ENCODE measurements at places on chromosomes 1 and 21.
A peak's percentile ranks its signal among the peaks of the same experiment; 100 is the strongest.

DNA sequence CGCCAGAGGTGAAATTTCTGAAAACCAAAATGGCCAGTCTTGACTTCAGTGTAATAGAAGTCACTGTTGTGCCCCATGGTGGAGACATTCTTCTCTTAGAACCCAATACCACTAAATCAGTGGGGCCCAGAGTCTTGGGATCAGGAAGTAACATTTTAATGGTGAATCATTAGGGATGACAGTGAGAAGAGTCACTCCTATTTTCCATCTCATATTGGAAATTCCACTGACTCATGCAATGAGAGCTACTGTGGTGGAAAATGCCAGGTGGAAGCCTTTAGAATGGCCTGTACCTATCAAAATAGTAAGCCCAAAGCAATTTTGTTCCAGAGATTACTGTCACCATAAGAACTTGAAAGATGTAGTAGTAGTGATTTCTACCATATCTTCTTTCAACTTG is 20.6 kb upstream of the PPM1J start:
- peak; percentile 91 for DNase-seq

- no peak for DNase-seq
Measured at GRCh38 chr1:229437443-229437842, 3.5 kb upstream of the ACTA1 start.

DNA sequence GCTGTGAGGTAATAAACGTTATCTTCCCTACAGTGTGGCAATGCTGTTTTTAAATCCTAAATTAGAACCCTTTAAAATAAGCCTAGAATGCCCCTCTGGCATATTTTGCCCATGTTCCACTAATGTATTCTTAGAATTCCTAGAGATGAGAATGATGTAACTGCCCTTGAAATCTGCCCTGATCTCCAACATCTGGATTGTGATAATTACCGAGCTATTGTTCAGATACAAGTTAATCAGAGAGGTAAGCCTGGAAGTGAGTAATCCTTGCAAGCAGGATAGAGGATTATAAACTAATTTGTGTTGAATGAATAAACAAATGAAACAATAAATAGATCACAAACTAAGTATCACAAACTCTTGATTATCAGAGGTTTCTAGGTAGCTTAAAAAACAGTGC is 107.8 kb upstream of the DMRTA2 start:
- DNase-seq = no peak

DNA sequence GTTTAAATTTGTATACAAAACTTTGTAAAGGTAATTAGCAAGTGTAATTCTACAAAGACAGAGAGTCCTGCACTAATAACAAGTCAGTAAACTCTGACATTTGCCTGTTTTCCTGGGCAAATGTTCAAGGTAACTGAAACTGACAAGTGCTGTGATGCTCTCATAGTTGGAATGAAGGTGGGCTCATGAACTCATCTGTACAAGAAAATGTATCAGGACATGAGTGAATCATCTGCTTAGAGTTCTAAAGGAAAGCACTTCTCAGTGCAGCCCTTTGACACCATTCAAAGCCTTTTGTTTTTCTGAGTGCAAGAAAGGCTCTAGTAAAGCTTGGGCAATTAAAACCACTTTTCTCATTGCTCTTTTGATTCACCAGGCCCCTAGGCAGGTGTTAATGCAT is 91.5 kb downstream of the UROD start:
- DNase-seq = no peak

All from suppressor macrophage treated with lipopolysaccharide for 1 hour (primary cell).